Activated CD8-positive, alpha-beta memory T cell treated with anti-CD3 and anti-CD28 coated beads for 1 hour (primary cell): ENCODE measurements at places on chromosomes 4 and X.

- DNase-seq, result no peak
Observed at GRCh38 chr4:173642509-173642908, 112.5 kb upstream of the HAND2 start.

GRCh38 chr4:32824336-32824735 is 2104.2 kb downstream of the PCDH7 start:
- no peak for DNase-seq

- no peak for DNase-seq
Observed at GRCh38 chrX:41868392-41868977, 54.9 kb downstream of the CASK start.

- DNase-seq, result no peak
Observed at GRCh38 chrX:54484666-54485065, 11.4 kb downstream of the FGD1 start.

DNA sequence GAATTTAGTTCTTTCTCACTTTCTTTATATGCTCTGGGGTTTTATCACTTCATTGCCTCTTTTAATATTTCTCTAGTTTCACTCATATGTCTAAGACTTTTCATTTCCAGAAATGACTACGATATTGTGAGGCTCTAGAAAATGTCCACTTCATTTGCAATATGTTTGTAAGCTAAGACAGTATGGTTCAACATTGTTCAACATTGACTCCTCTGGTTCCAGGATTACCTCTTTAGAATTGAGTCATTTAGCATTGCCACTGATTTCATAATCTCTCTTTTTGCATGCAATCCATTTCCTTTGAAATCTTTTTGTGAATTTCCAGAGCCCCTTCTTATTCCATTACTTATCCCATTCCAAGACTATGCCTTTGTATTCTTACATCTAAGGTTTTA is 32.3 kb downstream of the BBS12 start:
- DNase-seq, result no peak

- no peak for DNase-seq
Observed at GRCh38 chrX:36159254-36159653, 239.7 kb downstream of the CFAP47 start.

DNA sequence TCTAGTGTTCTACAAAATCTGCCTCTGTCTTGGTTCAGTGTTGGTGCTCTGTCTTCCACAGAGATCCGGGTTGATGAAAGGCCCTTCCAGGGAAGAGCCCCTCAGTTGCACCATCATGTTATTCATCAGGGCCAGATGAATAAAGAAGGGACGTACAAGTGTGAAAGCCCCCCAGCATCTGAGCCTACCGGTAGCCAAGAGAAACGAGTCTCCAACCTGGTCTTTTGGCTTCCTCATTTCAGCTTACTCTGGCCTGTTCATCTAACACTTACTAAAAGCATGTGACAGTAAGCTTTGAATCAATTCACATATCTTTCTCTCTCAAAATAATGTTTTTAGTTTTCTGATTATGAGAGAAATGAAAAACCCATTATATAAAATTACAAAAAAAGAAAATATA is 19.2 kb downstream of the MEPE start:
- no peak for DNase-seq

DNA sequence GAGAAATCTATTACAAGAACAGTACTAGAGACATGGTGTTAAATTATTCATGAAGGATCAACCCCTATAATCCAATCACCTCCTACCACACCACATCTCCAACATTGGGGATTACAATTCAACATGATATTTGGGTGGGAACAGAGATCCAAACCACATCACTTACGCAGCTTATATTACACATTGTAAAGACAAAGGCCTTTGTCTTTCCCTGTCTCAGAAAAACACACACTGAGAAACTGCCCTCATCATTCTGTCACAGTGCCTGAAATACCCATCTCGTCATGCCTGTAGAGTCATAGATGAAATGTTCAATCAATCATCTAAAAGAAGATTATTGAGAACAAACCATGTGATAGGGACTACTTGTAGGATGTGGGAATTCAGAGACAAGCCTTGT is 558.8 kb upstream of the GRIA3 start:
- no peak for DNase-seq

DNA sequence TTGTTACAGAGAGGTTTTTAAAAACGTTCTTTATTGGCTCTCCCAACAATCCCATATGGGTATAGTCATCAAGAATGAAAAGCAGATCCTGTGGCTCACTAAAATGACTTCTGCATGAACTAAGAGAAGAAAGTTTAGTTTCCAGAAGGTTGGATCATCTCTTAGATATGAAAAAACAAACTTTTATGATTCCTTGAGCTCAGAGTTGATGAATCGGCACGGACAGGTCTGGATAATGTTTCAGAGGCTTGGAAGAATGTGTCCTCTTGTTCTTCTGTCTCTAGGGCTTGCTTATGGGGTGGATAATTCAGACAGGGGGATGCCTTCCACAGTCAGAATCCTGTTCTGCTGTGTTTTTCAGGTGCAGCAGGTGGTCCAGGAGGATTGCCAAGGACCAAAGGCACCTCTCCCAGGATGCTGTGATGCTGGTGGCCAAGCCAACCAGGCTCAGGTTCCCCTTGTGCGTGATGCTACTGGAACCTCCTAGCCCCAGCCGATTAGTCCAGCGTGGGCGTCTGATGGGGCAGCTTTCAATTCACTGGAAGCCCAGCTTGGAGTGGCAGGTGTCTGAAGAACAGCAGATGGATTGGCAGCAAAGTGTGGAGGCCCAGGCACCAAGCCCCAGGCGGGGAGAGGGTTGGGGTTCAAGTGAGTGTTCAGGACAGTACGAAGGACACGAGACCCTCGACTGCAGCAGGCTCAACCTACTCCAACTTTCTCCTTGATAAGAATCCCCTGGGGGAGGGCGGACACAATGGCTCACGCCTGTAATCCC is 30.3 kb downstream of the CCKAR start:
- DNase-seq, result no peak

DNA sequence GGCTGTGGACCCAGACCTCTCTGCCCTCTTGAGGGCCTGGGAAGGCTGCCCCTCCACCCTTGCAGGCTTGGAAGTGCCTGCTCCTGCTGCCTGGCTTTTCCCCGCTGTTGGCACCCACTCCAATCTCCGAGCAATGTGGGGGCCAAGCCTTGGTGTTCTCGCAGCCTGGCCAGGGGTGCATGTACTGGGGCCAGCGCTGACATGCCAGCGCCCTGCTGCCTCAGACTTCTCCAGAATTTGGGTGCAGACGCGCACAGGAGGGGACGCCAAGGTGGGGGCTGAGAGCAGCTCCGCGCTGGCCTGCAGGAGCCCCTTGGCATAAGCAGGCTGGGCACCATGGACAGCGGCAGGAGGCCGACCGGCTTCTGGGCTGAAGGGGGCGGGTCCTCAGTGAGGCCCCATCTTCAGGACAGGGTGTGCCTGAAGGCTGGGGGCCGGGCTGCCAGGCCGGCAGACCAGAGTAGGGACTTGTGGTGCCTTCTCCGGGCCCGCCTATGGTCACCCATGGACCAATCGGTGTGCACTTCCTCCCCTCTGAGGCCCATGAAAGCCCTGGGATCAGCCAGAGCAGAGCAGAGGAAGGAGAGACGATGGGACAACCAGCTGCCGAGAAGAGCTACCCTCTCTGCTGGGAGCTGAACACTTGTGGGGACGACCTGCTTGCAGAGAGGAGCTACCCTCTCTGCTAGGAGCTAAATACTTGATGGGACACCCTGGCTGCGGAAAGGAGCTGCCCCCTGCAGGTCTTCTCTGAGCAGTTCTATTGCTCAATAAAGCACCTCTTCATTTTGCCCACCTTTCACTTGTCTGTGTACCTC is 118.3 kb downstream of the DNAAF6 start:
- DNase-seq, result no peak

DNA sequence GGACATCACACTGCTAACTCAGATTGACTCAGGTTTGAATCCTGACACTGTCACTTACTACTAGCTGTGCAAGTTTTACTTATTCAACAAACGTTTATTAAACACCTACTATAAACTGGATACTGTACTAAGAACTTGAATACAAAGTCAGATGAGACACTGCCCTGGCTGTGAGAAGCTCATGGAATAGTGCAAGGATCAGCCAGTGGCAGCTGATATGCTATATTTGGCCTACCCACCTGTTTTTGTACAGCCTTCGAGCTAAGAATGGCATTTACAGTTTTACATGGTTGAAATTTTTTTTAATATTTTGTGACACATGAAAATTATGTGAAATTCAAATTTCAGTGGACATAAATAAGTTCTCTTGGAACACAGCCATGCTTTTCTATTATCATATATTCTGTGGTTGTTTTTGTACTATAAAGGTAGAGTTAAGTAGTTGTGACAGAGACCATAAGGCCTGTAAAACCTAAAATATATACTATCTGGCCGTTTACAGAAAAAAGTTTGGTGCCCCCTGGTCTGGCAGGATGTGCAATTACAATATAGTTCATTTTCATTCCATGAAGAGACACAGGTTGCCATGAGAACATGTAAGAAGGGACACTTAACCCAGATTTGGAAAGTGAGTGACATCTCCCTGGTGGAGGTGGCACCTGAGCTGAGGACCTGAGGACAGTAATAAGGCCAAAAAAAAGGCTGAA is 3.4 kb upstream of the SEC24D start:
- DNase-seq, result no peak

DNA sequence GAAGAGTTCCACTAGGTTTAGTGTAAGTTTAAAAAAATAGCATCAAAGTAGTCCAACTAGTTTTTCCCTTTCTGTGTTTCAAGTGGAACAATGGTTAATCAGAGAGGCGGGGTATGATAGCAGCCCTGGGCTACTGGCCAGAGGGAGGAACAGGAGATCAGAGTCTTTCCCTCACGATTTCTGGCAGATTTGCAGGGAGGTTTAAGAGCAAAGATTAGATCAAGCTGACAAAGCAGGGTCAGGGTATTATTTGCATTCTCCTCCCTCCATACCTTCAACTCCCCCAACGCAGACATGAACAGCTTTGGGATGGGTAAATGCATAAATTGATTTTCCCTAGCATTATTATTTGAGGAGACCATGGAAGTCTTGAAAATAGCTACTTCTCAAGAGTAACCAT is 277.6 kb upstream of the DIAPH2 start:
- no peak for DNase-seq

DNA sequence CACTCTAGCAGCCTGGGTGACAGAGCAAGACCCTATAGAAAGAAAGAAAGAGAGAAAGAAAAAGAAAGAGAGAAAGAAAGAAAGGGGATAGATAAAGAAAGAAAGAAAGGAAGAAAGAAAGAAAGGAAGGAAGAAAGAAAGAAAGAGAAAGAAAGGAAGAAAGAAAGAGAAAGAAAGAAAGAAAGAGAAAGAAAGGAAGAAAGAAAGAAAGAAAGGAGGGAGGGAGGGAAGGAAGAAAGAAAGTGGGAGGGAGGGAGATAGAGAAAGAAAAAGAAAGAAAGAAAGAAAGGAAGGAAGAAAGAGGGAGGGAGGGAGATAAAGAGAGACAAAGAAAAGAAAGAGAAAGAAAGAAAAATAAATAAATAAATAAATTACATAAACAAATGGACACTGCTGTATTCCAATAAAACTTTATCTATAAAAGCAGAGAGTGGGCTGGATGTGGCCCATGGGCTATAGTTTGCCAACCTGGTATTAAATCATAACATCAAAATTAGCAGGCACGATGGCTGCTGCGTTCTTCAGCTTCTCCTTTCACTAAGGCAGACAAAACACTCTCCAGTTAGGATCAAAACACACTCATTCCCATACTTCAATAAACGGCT is 165.0 kb downstream of the ZNF674 start:
- no peak for DNase-seq

GRCh38 chr4:153156263-153156662 is 48.0 kb upstream of the TRIM2 start:
- no peak for DNase-seq

GRCh38 chr4:81651243-81651899 is 179.7 kb upstream of the RASGEF1B start:
- DNase-seq, result no peak

DNA sequence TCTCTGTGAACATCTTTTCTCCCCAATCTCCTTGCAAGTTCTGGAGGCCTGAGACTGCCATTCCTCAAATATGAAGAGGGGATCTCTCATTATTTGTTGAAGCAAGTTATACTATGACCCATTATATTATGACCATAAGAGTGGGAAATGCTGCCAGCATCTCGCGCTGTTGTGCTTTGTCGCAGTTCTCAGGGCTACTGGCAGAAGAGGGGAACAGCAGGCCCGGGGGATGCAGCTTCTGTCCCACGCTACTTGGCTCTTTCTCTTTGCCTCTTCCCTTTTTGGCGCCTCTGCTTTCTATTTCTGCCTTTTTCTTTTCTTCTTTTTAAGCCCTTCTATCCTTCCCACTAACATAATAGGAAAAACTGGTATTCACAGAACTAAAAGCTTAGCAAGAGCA is 64.2 kb downstream of the GEMIN8 start:
- DNase-seq, result no peak

- no peak for DNase-seq
Observed at GRCh38 chr4:26310264-26310663, 10.6 kb upstream of the RBPJ start.

DNA sequence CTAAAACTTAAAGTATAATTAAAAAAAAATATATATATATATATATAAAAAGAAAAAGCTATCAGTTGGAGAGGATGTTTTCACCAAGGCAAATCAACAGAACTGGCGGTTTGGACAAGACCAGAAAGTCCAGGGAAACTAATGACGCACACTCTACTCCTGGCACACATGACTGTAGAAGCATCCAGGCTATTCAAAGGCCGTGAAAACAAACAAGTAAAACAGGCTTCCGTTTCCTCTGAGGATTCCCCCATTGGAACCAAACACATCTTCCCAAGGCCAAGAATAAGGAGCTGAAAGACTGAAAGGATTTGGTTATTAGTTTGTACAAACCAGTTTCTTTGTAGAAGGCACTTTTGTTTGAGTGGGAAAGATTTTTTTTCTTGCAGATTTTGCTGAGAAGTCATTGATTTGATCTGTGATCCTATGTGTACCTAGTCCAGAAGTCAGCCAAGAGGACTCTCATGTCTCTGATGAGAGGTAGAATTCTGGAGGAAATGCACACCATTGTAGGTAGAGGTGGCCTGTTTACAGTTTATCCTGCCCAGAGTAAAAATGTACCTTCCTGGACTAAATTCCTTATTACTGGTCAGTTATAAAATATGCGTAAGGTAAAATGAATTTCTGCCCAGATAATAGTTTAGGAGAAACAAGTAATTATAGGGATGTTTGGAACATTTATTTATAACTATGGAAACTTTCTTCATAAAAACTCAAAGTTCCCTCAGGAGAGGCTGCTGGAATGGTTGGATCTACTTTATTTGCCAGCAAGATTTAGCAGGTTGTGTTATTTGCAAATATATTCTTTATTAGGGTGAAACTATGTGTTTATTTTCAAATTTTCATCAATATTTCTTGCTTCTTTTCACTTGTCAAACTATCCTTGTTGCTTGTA is 66.5 kb downstream of the DMP1 start:
- DNase-seq, result no peak
